ENCODE measurements at places on chromosomes 1 and 21. TPM values are rescaled to one million over a fixed set of nuclear protein-coding genes. Genes with fewer than 3 reads are reported as not detected.

DNA sequence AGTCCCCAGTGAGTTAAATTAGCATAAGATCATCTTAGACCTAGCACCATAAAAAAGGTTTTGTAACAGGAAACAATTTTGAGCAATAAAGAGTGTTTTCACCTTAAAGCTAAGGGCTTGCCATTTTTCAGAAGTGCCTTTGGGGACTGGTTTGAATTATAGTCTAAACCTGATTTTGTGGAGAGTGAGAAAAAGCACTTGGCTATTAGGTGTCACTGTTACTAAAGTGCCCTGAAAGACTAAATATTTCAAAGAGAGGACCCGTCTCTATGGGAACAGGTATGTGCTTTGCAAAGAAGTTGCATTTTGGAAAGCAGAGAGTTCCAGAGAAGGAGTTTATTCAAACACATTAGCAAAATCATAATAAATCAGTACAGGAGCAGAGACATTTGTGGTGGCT is 9.1 kb downstream of the NTNG1 start:
- DNase-seq = no peak

GRCh38 chr1:6672558-6672957 is 29.1 kb downstream of the DNAJC11 start:
- no peak for DNase-seq

DNA sequence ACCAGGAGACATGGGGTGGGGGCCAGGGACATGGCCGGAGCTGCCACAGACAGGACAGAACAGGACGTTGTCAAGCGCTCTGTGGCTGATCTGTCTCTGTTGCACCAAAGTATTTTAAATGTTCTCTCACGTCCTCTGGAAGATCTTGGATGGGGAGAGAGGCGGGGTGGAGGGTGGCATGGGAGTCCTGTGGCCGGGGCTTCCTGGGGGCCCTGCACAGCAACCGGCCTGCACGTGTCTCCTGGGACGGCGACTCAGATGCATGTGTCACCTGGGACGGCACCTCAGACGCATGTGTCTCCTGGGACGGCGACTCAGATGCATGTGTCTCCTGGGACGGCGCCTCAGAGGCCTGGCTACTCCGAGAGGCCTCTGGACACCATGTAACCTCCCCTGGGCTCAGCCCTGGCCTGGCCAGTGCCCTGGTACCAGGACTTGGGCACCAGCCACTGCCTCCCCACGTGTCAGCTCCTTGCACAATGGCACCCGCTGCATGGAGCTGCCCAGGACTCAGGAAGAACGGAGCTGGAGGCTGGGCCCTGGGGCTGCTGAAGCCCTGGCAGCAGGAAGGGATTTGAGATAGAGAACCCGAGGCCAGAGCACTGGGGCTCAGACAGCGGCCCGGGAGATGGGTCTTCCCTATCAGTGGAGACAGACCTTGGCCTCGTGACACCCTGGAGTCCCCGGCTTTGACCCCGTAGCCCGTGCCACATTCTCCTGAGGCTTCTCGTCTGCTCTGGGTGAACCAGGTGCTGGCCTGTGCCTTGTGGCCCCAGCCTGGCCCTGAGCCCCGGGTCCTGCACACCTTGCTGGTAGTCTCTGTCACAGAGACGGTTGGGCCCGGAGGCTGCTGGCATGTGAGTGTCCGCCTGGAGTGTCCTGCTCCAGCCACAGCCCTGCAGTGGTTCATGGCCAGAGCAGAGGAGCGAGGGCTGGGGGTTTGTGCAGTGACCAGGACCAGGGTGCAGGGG is 14.7 kb upstream of the SLC19A1 start:
- no peak for DNase-seq

GRCh38 chr1:56578138-56578962 is 1.0 kb downstream of the PLPP3 start:
- DNase-seq = peak; percentile 48

DNA sequence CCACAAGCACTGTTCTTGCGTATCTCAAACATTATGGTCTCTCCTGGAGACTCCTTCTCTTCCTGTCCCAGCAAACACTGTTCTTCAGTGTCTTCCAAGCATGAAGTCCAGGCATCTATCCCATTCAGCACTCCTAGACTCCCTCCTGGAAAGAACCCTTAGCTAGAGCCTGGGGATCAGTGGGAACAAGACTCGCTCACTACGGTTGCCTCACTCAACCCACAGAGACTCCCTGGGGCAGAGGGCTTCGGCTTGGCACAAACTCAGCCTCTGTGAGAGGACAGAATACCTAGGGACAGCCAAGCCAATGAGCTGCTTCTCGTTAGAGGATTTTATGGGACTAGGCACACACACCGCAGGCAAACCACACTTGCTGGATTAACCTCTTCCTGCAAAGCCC is 86.5 kb upstream of the IPO9 start:
- DNase-seq = no peak

- DNase-seq = no peak
These were observed 556.8 kb downstream of the AGBL4 start for GRCh38 chr1:49466961-49467360.

GRCh38 chr1:245388687-245389086 is 233.9 kb downstream of the KIF26B start:
- no peak for DNase-seq

DNA sequence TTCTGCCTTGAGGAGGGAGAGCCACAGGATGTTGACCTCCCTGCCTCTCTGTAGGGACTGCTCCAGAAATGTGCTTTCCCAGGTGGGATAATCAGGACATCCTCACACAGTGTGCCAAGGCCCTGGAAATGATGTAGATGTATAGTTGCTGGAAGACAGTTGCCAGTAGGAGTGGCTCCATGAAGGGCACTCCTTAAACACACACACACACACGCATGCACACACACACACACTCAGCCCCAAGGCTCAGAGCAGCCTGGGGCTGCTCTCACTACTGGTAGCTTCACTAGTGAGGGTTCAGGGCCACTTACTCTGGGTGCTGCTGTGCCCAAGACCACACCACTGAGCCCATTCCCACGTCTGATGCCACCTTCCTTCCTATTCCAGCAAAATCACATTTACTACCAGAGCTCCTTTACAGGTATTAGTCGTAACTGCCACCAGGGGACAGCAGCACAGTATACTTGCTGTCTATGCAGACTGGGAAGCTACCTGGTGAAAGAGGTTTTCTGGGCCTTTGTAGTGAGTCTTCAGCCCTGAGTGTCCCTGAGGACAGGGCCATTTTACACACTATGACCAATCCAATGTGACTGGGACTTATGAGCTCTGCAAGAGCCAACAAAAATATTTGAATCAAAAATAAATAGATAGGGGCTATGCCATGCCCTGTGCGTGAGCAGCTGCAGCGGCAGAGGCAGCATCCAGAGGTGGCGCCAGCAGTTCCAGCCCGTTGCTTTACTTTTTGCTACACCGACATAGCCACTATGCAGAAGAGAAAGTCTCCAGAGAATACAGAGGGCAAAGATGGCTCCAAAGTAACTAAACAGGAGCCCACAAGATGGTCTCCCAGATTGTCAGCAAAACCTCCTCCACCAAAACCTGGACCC is 15.0 kb downstream of the CRNN start:
- no peak for DNase-seq

DNA sequence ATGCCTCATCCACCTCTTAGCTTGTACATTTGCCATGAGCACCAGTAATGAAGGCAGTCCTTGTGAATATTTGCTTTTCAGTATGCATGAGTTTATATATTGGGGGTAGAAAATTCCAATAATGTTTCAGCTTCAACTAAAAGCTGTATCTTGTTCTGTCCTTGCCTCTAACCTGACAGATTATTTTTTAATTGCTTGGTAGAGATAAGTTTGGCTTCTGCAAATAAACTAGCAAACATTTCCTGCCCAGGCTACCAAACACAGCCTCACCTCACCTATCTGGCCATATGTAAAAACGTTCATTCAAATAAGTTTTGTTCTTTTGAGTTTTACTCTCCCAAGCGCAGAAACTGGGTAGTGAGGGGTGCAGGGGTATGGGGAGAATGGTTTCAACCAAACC is 75.6 kb upstream of the HOOK1 start:
- no peak for DNase-seq

DNA sequence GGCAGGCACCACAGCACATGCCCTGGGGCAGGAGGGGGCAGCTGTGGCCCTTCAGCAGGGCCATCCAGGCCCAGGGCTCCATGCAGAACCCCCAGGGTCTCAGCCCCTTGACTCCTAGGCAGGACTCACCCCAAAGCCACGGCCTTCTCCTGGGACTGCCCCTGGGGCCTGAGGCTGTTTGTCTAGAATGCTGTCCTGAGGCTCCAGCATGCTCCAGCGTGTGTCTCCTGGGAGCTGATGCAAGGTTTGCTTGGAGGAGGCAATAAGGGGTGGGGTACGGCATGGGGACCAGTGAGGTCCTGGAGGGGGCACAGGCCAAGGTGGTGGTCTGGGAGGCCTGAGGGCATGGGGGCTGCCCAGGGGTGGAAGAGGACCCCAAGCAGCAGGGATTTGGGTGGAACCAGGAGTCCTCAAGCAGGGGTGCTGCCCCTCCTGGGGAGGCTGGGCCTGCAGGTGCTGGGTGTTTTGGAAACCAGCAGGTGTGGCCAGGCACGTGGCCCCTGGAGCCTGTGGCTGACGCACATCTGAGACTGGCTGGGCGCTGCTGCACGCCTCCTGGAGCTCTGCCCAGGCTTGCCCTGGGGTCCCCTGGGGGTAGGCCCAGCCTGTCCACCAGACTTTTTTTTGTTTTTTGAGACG is 7.8 kb upstream of the CALML6 start:
- DNase-seq = no peak

- DNase-seq = no peak
These were observed 56.4 kb downstream of the COL18A1 start for GRCh38 chr21:45461369-45461750.

DNA sequence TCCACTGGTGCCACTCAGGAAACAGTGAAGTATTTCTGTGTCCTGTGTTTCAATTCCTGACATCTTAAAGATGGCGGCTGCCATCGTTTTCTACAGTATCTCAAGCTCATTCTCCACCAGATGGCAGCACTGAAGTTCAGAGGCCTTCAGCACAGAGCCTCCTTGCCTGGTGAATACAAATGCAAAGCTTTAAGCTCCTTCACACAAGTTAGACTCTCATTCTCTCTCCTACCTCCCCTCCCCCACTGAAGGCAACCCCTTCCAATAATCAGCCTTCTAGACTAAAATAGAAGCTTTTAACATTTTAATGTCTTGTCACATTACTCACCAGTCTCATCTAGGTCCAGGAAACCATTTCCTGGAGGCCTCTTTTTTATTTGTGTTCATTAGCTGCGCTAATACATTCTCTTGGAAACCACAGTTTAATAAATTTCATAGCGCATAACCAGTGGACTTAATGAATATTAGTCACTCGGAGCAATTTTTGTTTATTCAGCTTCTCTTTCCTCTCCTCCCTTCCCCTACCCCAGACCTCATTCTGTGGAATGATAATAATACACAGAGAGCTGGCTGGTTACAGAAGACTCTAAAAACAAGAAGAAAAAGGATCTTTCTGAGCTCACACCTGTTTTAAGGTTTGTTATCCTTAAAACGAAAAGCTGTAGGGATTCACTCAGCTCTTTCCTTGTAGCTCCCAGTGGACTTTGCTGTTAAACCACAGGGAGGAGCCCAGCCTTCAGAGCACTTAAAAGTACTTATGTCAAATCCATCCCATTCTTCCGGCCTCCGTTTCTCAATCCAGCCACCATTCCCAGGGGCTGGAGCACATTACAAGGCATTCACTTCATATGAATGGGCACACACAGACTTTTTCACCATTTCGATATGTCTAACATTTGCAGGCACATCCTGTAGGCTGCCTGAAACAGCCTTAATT is 384.9 kb downstream of the HLX start:
- DNase-seq = no peak

GRCh38 chr1:109470245-109470644 is 3.9 kb downstream of the SYPL2 start:
- DNase-seq = no peak

GRCh38 chr1:206693029-206693428 is 8.3 kb downstream of the MAPKAPK2 start:
- peak; percentile 82 for DNase-seq

GRCh38 chr21:36330904-36331303 is 10.9 kb downstream of the MORC3 start:
- DNase-seq = peak; percentile 32

DNA sequence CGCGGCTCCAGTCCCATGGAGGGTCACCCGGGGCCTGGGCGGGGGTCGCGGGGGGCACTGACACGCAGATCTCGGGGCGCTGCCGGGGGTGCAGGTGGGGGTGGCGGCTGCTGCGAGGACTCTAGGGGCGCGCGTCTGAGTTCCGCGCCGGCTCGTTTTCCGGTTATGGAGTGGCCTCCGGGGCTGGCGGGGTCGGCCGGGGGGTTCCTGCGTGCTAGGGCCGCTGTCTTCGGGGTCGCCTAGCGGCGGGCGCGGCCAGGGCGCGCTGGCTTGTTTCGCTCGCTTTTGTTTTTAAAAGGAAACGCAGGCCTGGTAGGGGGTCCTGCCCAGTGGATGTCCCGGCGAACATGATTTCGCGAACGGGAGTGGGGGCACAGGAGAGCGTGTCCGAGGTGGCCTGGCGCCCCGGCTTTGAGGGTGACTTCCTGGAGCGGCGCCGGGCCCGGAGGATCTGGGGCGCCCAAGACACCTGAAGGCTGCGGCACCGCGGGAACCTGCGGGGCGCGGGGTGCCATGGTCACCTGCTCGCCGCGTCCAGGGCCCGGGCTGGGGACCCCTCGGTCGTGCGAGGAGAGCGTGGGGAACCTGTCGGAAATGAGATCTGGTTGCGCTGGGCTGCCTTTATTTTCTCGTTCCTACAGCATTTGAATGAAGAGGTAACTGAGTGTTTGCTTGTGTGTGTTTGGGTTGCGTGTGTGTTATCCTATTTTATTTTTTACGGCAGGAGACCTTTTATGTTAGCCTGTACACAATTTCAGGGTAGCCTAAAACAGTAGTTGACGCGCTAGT is 618 bp downstream of the ETS2 start:
- DNase-seq = no peak

DNA sequence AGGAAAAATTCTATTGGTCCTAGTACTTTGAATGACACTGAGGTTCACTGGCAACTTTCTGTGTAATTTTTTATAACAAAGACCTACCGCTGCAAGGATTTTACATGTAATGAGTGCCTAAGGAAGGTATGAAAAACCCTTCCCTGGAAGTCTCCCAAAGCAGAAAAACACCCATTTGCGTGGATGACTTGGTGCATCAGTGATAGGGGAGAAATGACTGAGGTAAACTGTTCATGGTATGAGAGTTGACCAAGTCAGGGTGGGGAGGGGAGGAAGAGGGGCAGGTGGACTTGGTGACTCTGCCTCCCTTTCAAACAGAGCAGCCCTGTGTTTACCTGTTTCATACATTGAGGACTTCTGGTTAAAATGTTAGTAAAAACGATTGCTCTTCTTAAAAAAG is 78.8 kb upstream of the IPO9 start:
- no peak for DNase-seq

LCE2C gene
- not detected for total RNA-seq

LCE3E gene
- not detected for total RNA-seq

AVPR1B gene
- not detected for total RNA-seq

SLC30A2 gene
- 0.07 TPM for total RNA-seq

CRYZ gene
- total RNA-seq = 22.4 TPM

HUNK gene
- 1.5 TPM for total RNA-seq

TMPRSS2 gene
- total RNA-seq = 0.26 TPM

All from uterus (tissue), 4 donors.